ENCODE measurements at places on chromosomes 4 and X.
A peak's percentile ranks its signal among the peaks of the same experiment; 100 is the strongest.

GRCh38 chr4:179671609-179672008 lies 2229.4 kb upstream of the AGA start:
- DNase-seq, result no peak

- no peak for DNase-seq
Observed at GRCh38 chr4:92970996-92971395, 667.2 kb downstream of the GRID2 start.

GRCh38 chr4:39044956-39045826 lies 13.0 kb upstream of the TMEM156 start:
- DNase-seq, result no peak

- no peak for DNase-seq
Observed at GRCh38 chrX:15014281-15014680, 141.1 kb downstream of the MOSPD2 start.

GRCh38 chr4:116588783-116589182 lies 496.6 kb downstream of the TRAM1L1 start:
- no peak for DNase-seq

- DNase-seq, result no peak
Observed at GRCh38 chrX:32293962-32294700, 917.2 kb downstream of the DMD start.

GRCh38 chrX:2707334-2707760 lies 16.3 kb downstream of the CD99 start:
- peak; percentile 81 for DNase-seq

- DNase-seq, result no peak
Observed at GRCh38 chr4:105923497-105924238, 28.4 kb downstream of the NPNT start.

DNA sequence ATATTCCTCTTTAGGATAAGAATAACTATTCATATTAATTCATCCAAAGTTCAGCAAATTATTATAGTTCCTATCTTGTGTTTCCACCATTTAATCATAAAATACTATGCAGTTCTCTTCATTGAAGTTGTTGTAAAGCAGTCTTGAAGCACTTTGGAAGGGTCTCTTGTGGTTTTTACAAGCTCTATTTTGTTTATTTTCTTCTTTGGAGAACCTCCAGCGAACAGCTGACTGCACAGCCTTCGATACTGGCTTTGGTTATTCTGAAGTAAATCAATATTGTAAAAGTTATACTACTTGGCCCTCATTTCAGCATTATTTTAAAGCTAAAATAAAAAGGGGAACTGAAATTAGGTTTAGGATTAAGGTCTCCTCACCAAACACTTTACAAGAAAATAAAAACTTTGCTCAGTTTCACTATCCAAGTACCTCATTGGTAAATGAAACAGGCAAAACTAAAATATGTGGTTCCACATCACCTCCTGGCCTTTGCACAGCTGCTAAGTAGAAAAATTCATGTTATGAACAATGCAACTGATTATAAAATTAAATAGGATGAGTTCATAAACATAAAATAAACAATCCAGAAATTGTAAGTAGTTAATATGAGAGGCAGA lies 1629.2 kb upstream of the ADGRL3 start:
- DNase-seq, result no peak

DNA sequence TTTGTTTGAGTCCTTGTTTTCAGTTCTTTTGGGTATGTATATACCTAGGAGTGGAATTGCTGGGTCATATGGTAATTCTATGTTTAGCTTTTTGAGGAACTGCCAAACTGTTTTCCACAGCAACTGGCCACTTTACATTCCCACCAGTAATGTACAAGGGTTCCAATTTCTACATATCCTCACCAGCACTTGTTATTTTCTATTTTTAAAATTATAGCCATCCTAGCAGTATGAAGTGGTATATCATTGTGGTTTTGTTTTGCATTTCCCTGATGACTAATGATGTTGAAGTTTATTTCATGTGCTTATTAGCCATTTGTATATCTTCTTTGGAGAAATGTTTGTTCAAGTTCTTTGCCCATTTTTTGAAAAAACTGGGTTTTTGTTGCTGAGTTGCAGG lies 39.6 kb downstream of the TMEM164 start:
- DNase-seq, result no peak

Measured in T-helper 1 cell (primary cell).